CD14-positive monocyte (primary cell): ENCODE measurements at places on chromosomes 3 and 15.

DNA sequence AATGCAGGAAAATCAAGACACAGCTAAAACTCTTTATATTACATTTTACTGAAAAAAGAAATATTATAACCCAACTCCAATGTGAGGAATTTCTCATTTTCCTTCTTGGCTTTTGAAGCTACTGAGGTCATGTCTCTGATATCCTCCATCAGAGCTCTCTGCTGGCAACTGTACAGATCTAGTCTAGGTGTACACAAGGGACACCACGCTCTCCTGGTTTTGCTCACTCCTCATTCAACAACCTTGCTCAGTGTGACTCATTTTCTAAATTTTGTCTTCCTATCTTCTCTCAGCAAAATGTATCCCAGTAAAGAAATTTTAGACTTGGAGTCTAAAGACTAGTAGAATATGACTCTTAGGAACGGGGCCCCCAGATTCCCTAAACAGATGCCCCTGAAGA is 144.3 kb downstream of the KCNMB2 start:
- no peak for DNase-seq
- no peak overlapping the region for H3K27ac ChIP-seq
- H3K36me3 ChIP-seq = no peaks in the 10 kb centered on the region
- H3K27me3 ChIP-seq = no peaks in the 10 kb centered on the region
- no peaks in the 10 kb centered on the region for H3K4me1 ChIP-seq

GRCh38 chr15:23038726-23039142 is 635 bp downstream of the TUBGCP5 start:
- H3K4me1 ChIP-seq = peaks cover 10% of the 10 kb centered on the region
- H3K4me3 ChIP-seq = peak overlapping the region; percentile 83
- H3K27me3 ChIP-seq = no peaks in the 10 kb centered on the region
- peaks cover 9% of the 10 kb centered on the region for H3K36me3 ChIP-seq
- H3K27ac ChIP-seq = no peak overlapping the region

GRCh38 chr3:184450547-184450946 is 70.7 kb downstream of the CHRD start:
- DNase-seq = no peak
- no peak overlapping the region for H3K4me3 ChIP-seq
- H3K4me1 ChIP-seq = no peaks in the 10 kb centered on the region
- H3K27me3 ChIP-seq = no peaks in the 10 kb centered on the region
- H3K27ac ChIP-seq = no peak overlapping the region

- no peaks in the 10 kb centered on the region for H3K4me1 ChIP-seq
- H3K4me3 ChIP-seq = no peak overlapping the region
- no peak for DNase-seq
Measured at GRCh38 chr15:35439291-35439690, 106.7 kb downstream of the DPH6 start.
